A549 treated with Mapracorat at 1 μM for 4 hours (cell line): ENCODE measurements at places on chromosomes 7 and 10. TPM values are rescaled to one million over a fixed set of nuclear protein-coding genes. Genes with fewer than 3 reads are reported as not detected.

HOXA4 gene
- 1.3 to 2.2 TPM (median 1.8 TPM) in 5 replicates for total RNA-seq

TMEM225B gene
- total RNA-seq, result 0.38 to 1.2 TPM (median 0.84 TPM) in 5 replicates

HTR7 gene
- total RNA-seq, result 0.11 to 0.19 TPM (median 0.14 TPM) in 5 replicates

TET1 gene
- total RNA-seq, result 0.41 to 0.65 TPM (median 0.56 TPM) in 5 replicates

FXYD4 gene
- not detected in 5 replicates for total RNA-seq

LRRTM3 gene
- total RNA-seq, result not detected in 5 replicates

CACNA2D1 gene
- 4.9 to 8.1 TPM (median 7.7 TPM) in 5 replicates for total RNA-seq

ZKSCAN1 gene
- total RNA-seq, result 6.4 to 9.7 TPM (median 9.0 TPM) in 5 replicates

CCL24 gene
- total RNA-seq, result not detected in 5 replicates

ELFN1 gene
- total RNA-seq, result 0.23 to 0.49 TPM (median 0.30 TPM) in 5 replicates

NOM1 gene
- total RNA-seq, result 17.3 to 24.1 TPM (median 20.5 TPM) in 5 replicates

PIP gene
- total RNA-seq, result 0.36 to 0.48 TPM (median 0.36 TPM) in 3 of 5 replicates, not detected in the others
